ENCODE measurements at places on chromosomes 5 and 9.

DNA sequence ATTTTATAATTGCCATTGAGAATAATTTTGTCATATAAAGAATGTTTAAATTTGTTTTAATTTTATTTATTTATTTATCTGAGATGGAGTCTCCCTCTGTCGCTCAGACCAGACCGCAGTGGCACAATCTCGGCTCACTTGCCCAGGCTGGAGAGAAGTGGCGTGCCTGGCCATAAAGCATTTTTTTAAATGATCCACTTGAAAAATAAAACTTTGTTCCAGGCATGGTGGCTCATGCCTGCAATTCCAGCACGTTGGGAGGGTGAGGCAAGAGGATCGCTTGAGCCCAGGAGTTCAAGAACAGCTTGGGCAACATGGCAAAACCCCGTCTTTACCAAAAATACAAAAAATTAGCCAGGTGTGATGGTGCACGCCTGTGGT, 2.1 kb upstream of the SIT1 start:
- DNase-seq: no peak

DNA sequence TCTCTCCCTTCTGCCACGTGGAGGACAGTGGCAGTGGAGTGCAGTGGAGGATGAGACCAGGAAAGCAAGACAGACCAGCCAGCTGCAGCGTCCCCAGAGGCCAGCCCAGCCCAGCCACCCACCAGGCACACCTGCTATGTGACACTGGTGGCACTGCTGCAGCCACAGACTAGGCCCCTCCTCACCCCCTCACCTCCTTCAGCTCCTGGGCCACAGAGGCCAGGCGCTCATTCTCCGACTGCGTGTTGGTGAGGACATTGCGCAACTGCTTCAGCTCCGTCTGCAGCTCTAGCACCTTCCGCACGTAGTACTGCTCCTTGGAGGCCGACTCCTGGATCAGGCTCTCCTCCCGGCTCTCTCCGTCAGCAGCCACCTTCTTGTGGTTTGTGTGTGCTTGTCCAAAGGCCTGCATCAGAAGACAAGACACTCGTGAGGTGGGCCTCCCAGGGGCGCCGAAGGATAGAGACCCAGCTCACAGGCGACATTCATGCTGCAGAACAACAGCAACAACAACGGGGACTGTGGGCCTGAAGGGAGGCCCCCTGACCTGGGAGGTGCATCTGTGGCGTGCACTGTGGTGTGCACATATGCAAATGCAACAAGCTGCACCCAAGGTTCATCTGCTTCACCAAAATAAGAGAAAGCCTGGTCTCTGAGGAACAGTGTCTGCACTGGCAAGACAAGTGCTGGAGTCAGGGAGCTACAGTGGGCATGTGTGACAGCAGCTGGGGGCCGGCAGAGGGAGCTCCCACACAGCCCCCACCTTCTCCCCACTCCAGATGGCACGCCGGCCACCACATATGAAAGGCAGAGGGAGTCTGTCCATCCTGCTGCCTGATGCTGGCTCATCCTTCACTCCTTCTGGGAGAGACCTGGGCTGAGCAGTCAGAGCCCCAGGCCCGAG, 35.5 kb downstream of the BICD2 start:
- DNase-seq: no peak

DNA sequence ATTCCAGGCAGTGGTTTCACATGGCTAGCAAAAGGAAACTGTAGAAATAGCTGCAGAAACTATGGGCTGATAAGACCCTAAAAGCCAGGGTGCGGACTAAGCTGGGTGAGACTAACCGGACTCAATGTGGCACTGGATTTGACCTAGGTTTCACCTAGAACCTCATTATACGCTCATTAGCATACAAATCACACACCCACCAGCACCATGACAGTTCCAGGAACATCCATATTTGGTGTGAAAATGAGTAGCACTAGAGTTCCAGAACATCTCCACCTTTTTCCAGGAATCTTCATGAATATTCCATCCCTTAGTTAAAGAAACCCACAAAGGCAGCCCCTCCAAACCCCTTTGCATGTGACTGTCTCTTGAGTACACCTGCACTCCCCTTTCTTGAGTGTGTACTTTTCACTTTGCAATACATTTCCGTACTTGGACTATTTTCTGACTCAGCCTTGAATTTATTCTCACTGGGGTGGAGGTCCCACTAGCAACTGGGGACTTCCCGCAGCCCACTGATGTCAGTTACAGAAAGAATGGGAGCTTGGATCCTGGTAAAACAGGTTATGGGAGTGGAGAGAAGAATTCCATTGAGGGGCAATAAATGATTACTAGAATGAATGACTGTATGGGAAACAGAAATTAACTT, 58.0 kb upstream of the SPATA31C2 start:
- no peak for DNase-seq

- DNase-seq: no peak
Observed at GRCh38 chr5:911601-912000, 18.9 kb downstream of the TRIP13 start.

GRCh38 chr9:106906129-106906528, 43.2 kb downstream of the ZNF462 start:
- no peak for DNase-seq

GRCh38 chr9:118268046-118268445, 563.8 kb downstream of the TLR4 start:
- no peak for DNase-seq

- no peak for DNase-seq
Observed at GRCh38 chr5:68419637-68420452, 204.3 kb downstream of the PIK3R1 start.

DNA sequence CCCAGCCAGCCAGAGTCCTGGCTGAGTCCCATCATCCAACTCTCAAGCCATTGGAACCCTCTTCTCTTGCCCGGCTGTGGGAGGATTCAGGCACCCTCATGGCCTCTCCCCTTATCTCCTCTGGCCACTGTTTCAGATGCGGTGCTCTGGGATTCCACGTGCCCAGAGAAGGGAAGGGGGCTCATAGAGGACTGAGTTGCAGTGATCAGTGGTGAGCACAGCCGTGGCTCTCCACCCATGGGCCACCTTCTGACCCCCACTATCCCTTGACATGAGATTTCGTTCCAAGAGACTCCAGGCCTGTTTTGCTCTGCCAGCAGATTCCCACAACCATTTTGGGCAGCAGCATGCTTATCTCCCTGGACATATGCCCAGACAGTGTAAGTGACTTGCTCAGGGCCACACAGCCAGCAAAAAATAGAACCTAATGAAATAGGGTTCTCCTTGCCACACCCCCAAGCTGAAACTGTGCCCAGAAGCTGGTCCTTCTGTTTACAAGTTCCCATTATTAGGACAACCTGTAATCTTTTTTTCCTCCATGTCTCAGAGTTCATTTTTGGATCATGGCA, 2.7 kb downstream of the GPX3 start:
- DNase-seq: no peak

- DNase-seq: no peak
Observed at GRCh38 chr5:95760273-95761191, 29.4 kb downstream of the RHOBTB3 start.

DNA sequence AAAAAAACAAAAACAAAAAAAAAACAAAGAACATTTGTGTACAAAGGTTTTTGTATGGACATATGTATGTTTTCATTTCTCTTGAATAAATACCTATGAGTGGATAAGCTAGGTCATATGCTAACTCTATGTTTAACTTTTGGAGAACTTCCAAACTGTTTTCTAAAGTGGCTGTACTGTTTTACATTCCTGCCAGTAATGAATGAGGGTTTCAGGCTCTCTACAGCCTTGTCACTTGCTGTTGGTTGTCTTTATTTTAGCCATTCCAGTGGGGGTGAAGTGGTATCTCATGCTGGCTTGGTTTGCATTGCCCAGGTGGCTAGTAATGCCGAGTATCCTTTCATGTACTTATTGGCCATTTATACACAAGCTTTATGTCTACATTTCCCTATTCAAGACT, 9.1 kb upstream of the TRIO start:
- no peak for DNase-seq

GRCh38 chr5:143041972-143042770, 272.0 kb downstream of the ARHGAP26 start:
- DNase-seq: no peak

DNA sequence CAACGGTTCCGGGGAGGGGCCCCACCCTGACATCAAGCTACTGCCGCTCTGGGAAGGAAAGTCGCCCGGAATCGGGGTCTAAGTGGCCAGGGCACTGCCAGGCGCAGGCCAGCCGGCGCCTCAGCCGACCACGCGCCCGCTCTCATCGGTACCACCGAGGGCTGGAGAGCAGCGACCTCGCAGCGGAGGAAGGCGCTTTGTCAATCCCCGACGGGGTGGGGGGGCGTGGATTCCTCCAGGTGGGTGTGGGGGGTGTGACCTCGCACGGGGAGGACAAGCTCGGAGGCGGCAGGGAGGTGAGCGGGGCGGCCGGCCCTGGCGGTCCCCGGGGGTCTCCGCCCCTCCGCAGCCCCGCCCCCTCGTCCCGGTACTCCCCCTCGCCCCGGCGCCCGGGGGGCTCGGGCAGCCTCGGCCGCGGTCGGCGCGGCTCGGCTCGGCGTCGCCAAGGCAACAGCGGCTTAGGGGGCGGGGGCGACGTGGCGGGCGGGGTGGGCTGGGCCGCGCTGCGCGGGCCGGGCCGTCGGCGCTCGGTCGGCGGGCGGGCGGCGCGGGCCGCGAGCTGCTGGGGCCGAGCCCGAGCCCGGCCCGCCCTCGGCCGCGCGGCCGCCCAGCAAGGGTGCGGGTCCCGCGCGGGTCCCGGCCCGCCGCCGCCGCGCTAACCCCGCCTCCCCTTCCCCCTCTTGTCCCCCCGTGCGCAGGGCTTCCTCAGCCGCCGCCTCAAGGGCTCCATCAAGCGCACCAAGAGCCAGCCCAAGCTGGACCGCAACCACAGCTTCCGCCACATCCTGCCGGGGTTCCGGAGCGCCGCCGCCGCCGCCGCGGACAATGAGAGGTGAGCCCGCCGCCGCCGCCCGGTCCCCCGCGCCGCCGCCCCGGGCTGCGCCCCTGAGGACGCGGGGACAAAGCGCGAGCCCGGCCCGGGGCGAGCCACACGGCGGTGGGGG, 47.5 kb downstream of the DAB2IP start:
- DNase-seq: no peak

- no peak for DNase-seq
Observed at GRCh38 chr9:18623221-18624079, 149.5 kb downstream of the ADAMTSL1 start.

DNA sequence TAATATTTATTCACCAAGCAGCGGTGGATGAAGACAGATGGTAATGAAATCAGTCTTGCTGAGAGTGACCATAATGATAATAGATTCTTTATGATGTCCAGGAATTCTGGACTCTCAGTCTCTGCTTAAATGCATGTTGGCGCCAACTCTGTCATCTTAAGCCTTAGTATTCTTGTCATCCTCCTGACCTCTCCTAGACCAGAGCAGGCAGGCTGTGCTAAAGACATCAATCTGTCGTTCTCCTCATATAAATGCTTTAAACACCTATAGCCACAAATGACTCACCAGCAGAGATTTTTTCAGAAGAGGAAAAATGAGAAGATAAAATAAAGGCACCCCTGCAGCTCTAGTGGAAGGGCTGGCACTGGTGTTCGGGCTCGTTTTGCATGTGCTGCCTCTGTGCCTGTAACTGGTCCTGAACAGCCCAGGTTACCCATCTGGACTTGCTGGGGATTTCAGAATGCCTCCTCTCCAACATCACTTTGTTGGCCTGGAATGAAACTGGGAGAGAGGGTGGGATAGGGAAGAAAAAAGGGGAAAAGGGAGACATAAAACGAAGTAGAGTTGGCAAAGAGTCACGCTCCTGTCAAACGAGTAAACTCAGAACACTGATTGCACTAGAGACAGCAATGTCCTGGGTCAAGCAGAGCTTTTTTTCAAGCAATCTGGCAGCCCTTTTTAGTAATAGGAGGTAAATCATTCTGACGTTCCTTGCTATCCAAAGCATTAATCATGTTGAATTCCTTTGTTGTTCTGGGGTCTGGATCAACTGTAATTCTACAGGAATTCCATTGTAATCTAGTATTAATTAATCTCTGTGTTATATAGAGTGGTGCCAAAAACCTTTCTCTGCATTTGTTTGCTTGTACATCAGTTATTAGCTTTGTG, 195.5 kb upstream of the CLINT1 start:
- no peak for DNase-seq

DNA sequence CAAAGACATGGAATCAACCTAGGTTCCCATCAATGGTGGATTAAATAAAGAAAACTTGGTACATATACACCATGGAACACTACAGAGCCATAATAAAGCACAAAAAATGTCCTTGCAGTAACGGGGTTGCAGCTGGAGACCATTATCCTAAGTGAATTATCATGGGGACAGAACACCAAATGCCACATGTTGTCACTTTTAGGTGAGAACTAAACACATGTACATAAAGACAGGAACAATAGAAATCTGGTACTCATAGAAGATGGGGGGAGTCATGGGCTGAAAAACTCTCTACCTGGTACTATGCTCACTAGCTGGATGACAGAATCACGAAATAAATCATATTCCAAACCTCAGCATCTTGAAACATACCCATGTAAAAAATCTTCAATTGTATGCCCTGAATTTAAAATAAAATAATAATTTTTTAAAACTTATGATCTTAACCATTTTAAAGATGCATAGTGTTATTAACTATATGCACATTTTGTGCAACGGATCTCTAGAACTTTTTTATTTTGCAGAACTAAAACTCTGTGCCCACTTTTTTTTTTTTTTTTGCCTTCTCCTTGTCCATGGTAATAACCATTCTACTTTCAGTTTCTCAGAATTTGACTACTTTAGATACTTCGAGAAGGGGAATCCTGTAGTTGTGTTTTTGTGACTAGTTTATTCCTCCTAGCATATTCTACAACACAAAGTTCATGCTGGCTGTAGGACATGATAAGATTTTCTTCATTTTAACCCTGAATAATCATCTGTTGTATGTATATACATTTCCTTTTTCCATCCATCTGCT, 1081.6 kb upstream of the ACO1 start:
- DNase-seq: no peak

DNA sequence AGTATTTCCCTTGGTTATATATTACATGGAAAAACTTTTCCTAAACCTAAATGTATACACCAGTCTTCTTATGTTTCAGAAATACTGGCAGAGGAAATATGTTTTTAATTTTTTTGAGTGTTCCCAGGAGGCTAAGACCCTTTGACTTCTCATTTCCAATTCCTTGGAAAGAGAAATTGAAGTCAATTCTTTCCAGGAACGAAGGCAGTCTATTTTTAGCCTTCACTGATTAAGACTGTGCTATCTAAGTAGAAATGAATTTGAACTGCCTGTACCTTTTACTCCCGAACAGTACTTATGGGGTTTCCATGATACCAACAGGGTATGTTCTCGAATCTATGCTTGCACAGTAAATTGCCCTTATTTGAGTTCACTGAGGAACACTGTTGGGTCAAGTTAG, 340.3 kb upstream of the CD180 start:
- DNase-seq: no peak

Measured in posterior cingulate gyrus (tissue), 11 donors.